Osteocyte (in vitro differentiated cells): ENCODE measurements at places on chromosomes 1 and 21. TPM values are rescaled to one million over a fixed set of nuclear protein-coding genes. Genes with fewer than 3 reads are reported as not detected.

TRABD2B gene
- not detected in 2 replicates for total RNA-seq

- peak; percentile 85 for DNase-seq
Observed at GRCh38 chr1:27403065-27403726, 10.8 kb downstream of the GPR3 start.

DNA sequence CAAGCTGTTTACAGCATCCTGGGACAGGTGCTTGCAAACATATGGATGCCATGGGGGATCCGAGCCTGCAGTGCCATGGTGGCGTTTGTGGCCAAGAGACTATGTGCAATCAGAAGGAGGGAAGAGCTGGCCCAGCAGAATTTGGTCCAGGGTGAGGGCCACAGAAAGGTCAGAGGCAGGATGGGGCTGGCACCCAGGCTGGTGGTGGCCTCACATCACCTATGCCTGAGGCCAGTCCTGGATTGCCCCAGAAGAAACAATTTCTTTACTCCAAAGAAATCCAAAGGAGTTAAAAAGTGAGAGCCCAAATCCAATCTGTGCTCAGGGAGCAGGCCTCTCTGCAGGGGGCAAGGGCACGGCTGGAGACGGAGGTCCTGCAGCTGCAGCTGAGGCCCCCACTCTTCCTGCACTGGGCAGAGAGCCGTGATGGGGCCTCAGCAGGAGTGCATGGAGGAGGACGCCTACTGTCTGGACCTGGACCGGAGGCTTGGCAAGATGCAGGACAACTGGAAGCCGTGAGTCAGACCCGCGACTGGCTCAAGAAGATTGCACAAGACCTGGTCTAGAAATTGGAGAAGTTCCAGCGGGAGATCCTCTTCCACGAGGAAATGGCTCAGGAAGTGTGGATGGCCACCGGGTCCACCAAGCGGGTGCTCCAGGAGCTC lies 163.5 kb downstream of the RYR2 start:
- DNase-seq, result no peak

- DNase-seq, result no peak
Observed at GRCh38 chr1:167922023-167922422, 8.1 kb upstream of the ADCY10 start.

DNA sequence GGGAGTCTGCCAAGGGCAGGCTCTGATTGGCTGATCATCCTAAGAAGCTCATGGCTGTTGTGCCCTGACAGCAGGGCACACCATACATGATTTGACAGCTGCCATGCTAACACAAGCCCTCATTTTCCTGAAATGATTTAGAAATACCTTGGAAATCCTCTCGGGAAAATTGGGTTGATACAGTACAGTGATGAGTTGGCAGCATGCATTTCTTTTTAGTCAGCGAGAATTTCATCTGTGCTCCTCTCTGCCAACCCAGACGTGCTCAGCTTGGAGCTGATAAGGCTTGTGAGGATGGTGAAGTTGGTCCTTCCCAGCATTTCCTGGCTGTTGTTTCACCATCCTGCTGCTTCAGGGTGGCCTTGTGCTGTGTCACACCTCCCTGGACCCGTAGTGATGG lies 22.6 kb upstream of the KCNQ4 start:
- no peak for DNase-seq

LDLRAP1 gene
- 31.3 and 34.3 TPM in 2 replicates for total RNA-seq

PTGER3 gene
- not detected in 2 replicates for total RNA-seq

INAVA gene
- 2.0 and 2.1 TPM in 2 replicates for total RNA-seq

DNA sequence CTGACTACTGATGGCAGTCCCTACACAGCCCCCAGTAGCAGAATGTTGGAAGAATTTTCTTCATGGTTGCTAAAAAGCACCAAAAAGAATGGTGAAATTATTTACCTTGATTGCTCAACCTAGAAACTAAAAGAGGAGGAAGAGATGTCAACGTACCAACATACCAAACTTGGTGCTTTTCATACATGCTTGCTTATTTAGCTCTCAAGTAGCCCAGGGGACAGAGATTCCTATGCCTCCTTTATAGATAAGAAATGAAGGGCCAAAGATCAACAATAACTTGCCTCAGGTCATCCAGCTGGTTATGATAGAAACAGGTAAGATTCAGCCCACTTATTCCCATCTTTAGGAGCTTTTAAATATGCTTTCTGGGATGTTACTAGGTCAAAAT lies 170.6 kb downstream of the PIGK start:
- no peak for DNase-seq

GRCh38 chr1:17066361-17067068 lies 12.7 kb upstream of the SDHB start:
- DNase-seq, result no peak

- peak; percentile 76 for DNase-seq
Observed at GRCh38 chr1:13228343-13228781, 2.4 kb upstream of the PRAMEF18 start.

CFHR1 gene
- not detected in 2 replicates for total RNA-seq

DNA sequence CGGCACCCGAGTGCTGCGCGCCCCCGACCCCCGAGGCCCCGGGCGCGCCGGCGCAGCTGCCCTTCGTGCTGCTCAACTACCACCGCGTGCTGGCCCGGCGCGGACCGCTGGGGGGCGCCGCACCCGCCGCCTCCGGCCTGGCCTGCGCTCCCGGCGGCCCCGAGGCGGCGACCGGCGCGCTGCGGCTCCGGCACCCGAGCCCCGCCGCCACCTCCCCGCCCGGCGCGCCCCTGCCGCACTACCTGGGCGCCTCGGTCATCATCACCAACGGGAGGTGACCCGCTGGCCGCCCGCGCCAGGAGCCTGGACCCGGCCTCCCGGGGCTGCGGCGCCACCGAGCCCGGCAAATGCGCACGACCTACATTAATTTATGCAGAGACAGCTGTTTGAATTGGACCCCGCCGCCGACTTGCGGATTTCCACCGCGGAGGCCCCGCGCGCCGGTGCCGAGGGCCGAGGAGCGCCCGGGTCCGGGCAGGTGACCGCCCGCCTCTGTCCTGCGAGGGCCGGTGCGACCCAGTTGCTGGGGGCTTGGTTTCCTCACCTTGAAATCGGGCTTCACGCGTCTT lies 49.0 kb downstream of the SIM2 start:
- DNase-seq, result peak; percentile 91

DNA sequence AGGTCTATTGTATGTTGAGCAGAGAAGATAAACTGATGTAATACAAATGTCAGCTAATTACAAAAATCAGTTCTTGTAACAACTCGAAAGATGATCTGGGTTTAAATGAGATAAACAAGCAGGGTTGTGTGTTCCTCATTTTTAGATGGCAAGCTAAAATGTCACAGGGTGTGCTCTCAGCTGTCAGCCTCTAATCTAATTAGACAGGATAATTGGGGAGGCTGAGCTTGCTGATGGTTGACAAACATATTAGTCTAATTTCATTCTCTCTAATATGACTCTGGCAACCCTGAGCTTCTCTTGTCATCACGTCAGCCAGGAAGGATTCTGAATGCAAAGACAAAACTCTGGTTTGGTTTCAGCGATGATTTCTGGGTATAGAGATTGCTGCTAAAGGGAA lies 335.3 kb upstream of the KAZN start:
- no peak for DNase-seq

DNA sequence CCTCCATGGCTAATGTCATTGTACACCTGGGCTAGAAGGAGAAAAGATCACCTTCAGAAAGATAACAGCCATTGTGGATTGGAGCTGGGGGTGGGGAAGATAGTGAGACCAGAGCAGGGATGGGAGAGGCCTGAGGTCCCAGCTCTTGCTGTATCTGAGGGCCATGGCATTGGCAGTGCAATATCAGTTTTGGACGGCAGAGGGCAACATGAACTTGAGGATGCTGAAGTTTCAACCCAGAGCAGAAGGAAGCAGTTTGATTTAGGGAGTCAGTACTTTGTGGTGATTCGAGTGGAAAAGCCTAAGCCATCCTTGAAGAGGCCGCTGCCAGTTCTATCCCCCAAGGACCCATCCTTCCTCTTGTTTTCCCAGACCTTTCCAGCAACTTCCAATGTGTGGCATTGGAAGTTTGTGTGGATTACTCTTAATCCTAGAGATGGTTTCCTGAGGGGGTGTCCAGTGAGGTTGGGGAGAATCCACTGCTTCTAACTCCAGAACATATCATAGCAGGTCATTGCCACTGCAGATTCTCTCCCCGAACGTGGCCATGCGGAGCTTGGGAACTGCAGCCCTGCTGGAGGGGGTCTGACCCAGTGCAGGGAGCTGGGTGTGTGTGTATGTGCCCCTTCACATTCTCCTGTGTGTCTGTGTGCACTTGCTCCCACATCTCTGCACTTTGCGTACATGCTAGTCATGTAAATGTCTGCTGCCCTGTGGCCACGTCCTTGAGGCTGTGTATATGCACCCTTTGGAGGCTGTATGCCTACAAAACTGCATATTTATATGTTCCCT lies 24.1 kb downstream of the SLC26A9 start:
- DNase-seq, result peak; percentile 89

GRCh38 chr21:38851101-38851500 lies 45.4 kb downstream of the ETS2 start:
- no peak for DNase-seq

DNA sequence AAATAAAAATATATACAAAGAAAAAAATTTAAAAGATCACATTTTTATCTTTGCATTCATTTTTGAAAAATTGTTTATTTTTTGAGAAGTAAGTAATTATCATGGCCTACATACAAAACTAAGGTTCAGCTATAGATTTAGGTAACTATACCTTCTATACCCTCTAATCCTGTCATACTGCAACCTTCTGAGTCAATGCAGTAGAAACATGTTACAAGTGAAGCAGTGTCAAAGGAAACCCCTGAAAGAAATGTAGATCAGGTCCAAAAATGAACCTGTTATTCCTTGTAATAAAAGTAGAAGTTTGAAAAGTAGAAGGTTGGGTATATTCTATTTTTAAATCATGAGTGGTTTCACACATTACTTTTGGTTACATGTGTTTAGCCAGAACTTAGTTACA lies 51.3 kb downstream of the PTGS2 start:
- DNase-seq, result no peak

GRCh38 chr1:28518745-28519341 lies 13.0 kb downstream of the RCC1 start:
- DNase-seq, result no peak
